ENCODE measurements at places on chromosomes 13 and 19. TPM values are rescaled to one million over a fixed set of nuclear protein-coding genes. Genes with fewer than 3 reads are reported as not detected.

GRCh38 chr13:48567515-48568369 lies 34.9 kb upstream of the RCBTB2 start:
- H3K4me3 ChIP-seq: no peak overlapping the region
- H3K36me3 ChIP-seq: no peaks in the 10 kb centered on the region
- no peak overlapping the region for H3K27ac ChIP-seq
- peaks cover 7% of the 10 kb centered on the region for H3K4me1 ChIP-seq
- no peak for DNase-seq

DNA sequence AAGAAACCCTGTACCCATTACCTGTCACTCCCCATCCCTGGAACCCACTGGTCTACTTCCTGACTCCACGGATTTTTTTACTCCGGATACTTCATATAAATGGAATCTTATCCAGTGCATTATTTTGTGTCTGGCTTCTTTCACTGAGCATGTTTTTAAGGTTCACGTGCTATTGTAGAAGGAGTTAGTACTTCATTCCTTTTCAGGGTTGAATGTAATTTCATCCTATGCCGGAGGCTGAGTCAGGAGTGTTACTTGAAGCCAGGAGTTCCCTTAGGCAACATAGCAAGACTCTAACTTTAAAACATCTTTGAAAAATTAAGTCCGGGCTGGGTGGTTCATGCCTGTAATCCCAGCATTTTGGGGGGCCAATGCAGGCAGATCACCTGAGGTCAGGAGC lies 17.9 kb upstream of the ELAVL1 start:
- H3K27ac ChIP-seq: no peak overlapping the region
- H3K4me3 ChIP-seq: no peak overlapping the region
- no peaks in the 10 kb centered on the region for H3K4me1 ChIP-seq
- DNase-seq: no peak

DNA sequence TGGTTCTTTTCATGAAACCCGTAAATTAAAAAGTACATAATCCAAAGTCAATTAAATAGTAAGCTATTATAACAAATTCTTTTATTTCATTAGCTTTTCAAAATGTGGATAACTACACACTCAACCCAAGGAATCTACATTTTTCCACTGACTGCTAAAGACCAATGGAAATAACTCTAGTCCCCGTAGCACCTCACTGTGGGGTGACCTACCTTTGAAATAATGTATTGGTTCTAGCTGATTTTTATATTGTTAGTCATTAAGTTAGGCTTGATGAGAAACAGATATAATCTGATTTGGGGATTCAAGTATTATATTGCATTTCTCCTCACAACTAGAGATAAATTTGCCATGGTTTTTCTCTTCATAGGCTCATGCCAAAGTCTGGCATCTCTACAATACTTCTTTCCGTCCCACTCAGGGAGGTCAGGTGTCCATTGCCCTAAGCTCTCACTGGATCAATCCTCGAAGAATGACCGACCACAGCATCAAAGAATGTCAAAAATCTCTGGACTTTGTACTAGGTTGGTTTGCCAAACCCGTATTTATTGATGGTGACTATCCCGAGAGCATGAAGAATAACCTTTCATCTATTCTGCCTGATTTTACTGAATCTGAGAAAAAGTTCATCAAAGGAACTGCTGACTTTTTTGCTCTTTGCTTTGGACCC lies 37.3 kb downstream of the KL start:
- H3K4me3 ChIP-seq: no peak overlapping the region
- no peak for DNase-seq
- H3K27ac ChIP-seq: no peak overlapping the region
- H3K4me1 ChIP-seq: peaks cover 17% of the 10 kb centered on the region

DNA sequence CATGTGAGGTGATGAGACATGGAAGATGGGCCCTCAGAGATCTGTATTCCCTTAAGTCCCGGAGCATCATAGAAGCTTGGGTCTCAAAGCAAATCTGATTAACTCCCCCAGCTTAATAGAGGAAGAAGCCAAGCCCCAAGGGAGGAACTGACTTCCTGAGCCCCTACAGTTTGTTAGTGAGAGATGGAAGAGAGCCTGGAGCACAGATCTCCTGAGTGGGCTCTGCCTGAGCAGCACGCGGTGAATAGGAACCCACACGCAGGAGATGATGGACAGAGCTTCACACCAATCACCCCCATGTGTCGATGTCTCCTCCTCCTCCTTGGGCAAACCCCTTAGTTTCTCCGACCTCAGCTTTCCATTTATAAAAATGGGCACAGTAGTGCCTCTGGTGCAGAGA lies 50.1 kb upstream of the ATP12A start:
- H3K27me3 ChIP-seq: no peaks in the 10 kb centered on the region
- peak overlapping the region; percentile 1 for H3K27ac ChIP-seq
- no peaks in the 10 kb centered on the region for H3K36me3 ChIP-seq
- peak; percentile 89 for DNase-seq
- no peak overlapping the region for H3K4me3 ChIP-seq

GRCh38 chr19:2457394-2458037 lies 757 bp upstream of the LMNB2 start:
- no peaks in the 10 kb centered on the region for H3K36me3 ChIP-seq
- no peak for DNase-seq
- peaks cover 25% of the 10 kb centered on the region for H3K4me1 ChIP-seq
- H3K27me3 ChIP-seq: no peaks in the 10 kb centered on the region

DNA sequence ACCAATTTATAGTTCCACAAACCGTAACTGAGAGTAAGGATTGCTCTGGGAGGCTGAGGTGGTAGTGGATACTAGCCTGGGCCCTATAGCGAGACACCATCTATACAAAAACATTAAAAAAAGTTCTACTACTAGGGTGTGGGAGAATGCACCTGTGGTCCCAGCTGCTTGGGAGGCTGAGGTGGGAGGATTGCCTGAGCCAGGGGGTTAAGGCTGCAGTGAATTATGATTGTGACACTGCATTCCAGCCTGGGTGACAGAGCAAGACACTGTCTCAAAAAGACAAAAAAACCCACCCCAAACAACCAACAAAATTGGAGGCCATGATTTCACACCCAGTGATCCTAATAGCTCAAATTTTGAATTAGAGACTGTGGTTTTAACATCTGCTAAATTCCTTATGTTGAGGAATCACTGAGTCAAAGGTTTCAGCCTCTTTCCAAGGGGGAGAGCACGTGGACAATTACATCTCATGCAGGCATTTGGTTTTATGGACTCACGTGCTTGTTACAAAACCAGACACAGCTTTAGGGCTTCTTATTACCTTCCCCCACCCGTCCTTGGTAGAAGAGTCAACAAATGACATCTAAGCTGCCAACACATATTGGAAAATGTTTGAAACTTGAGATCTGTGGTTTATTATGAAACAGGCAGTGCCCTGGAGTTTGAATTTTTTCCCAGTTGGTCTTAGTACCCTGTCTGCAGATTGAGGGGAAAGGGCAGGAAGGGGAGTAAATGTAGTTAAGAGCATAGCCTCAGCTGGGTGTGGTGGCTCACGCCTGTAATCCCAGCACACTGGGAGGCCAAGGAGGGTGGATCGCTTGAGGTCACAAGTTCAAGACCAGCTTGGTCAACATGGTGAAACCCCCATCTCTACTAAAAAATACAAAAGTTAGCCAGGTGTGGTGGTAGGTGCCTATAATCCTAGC lies 18.5 kb downstream of the CYP2A6 start:
- H3K4me1 ChIP-seq: no peaks in the 10 kb centered on the region
- H3K36me3 ChIP-seq: no peaks in the 10 kb centered on the region

DNA sequence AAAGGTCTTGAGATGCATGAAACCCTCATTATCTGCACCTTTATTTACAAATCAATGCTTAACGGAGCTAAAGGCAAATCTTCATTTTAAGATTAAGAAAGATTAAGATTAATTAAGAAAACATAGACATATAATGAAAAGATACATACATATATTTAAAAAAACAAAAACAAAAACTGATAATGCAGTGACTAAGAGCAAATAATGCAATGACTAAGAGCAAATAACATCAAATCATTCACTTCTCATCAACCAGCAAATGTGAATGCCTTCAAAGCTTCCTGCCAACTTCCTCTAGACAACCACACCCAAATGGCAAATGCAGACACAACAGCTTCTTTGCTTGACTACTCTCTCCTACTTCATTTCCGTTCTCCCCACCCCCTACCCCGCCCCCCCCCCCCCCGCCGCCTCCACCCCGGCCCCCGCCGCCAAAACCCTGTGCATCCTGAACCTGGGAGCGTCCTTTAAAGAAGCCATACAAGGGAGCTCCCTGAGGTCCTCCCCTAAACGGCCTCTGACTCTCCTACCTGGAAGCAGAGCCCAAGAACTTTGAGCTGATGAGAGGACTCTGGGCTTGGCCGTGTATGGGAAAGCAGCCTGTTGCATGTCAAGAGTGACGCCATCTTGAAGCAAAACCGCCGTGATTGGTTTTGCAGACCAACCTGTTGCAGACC lies 24.5 kb downstream of the TEX101 start:
- DNase-seq: peak; percentile 54
- H3K4me3 ChIP-seq: no peak overlapping the region
- H3K27ac ChIP-seq: no peak overlapping the region
- no peaks in the 10 kb centered on the region for H3K27me3 ChIP-seq
- no peaks in the 10 kb centered on the region for H3K36me3 ChIP-seq

Gene RUBCNL
- total RNA-seq: 110 TPM

DNA sequence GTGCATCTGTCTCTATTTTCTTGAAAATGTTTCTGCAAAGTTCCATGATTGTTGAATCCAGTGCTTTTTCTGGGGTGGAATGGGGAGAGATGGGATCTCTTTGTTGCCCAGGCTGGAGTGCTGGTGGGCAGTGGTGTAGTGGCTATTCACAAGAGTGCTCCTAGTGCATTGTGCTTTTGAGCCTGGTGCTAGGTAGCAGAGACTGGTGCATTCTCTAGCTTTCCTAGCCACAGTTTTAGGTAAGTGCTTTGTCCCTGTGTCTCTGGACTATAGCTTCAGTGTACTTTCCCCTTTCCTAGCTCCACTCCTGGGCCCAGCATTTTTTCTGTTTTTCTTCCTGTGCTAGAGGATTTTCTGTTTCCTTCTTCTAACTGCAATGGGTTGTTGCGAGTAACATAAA lies 825.6 kb downstream of the SLITRK6 start:
- DNase-seq: no peak
- H3K27ac ChIP-seq: no peak overlapping the region
- H3K4me1 ChIP-seq: peaks cover 2% of the 10 kb centered on the region
- H3K27me3 ChIP-seq: no peaks in the 10 kb centered on the region
- no peaks in the 10 kb centered on the region for H3K36me3 ChIP-seq

Gene BRCA2
- 47.2 TPM for total RNA-seq

DNA sequence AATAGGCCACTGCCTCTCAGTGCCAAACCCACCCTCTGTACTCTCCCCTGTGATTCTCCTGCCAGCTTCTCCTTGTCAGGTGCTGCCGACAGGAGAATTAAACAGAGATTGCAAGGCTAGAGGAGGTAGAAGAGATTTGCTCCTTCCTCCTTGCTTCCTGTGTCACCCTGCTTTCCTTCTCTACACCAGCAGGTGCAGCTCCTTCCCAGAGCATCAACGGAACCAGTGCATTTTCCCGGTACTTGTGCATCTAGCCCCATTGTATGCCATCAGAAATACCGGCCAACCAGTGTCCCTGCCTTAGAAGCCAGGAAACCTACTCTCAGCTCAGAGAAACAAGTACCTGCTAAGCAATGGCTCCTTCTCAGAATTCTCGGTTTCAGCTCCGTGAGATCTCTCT lies 253.2 kb downstream of the SUCLA2 start:
- no peak overlapping the region for H3K27ac ChIP-seq
- DNase-seq: no peak
- no peak overlapping the region for H3K4me3 ChIP-seq
- H3K27me3 ChIP-seq: peaks cover 25% of the 10 kb centered on the region
- H3K36me3 ChIP-seq: no peaks in the 10 kb centered on the region
- H3K4me1 ChIP-seq: no peaks in the 10 kb centered on the region

GRCh38 chr19:27774337-27774736 lies 1438.6 kb downstream of the UQCRFS1 start:
- H3K4me1 ChIP-seq: no peaks in the 10 kb centered on the region
- H3K36me3 ChIP-seq: no peaks in the 10 kb centered on the region
- no peak overlapping the region for H3K27ac ChIP-seq
- H3K27me3 ChIP-seq: no peaks in the 10 kb centered on the region
- no peak overlapping the region for H3K4me3 ChIP-seq

- H3K27me3 ChIP-seq: no peaks in the 10 kb centered on the region
- no peaks in the 10 kb centered on the region for H3K36me3 ChIP-seq
- H3K27ac ChIP-seq: no peak overlapping the region
- DNase-seq: no peak
Measured at GRCh38 chr13:50358231-50359040, 343.2 kb downstream of the KCNRG start.

Gene SGCG
- total RNA-seq: 0.88 TPM

Gene PABPC3
- total RNA-seq: not detected

GRCh38 chr13:43799191-43799590 lies 12.4 kb upstream of the ENOX1 start:
- H3K27me3 ChIP-seq: no peaks in the 10 kb centered on the region
- H3K4me3 ChIP-seq: no peak overlapping the region
- no peaks in the 10 kb centered on the region for H3K4me1 ChIP-seq
- no peaks in the 10 kb centered on the region for H3K36me3 ChIP-seq
- no peak overlapping the region for H3K27ac ChIP-seq
- DNase-seq: no peak

GRCh38 chr19:5990289-5990797 lies 12.4 kb upstream of the RANBP3 start:
- peak overlapping the region; percentile 31 for H3K4me3 ChIP-seq
- H3K27me3 ChIP-seq: no peaks in the 10 kb centered on the region
- H3K36me3 ChIP-seq: no peaks in the 10 kb centered on the region
- peak; percentile 64 for DNase-seq
- peaks cover 3% of the 10 kb centered on the region for H3K4me1 ChIP-seq
- H3K27ac ChIP-seq: peak overlapping the region; percentile 21

Gene LILRB5
- total RNA-seq: not detected

GRCh38 chr13:32791545-32792172 lies 205.4 kb downstream of the PDS5B start:
- no peaks in the 10 kb centered on the region for H3K4me1 ChIP-seq
- H3K27ac ChIP-seq: no peak overlapping the region
- no peaks in the 10 kb centered on the region for H3K27me3 ChIP-seq
- H3K36me3 ChIP-seq: no peaks in the 10 kb centered on the region
- DNase-seq: no peak

DNA sequence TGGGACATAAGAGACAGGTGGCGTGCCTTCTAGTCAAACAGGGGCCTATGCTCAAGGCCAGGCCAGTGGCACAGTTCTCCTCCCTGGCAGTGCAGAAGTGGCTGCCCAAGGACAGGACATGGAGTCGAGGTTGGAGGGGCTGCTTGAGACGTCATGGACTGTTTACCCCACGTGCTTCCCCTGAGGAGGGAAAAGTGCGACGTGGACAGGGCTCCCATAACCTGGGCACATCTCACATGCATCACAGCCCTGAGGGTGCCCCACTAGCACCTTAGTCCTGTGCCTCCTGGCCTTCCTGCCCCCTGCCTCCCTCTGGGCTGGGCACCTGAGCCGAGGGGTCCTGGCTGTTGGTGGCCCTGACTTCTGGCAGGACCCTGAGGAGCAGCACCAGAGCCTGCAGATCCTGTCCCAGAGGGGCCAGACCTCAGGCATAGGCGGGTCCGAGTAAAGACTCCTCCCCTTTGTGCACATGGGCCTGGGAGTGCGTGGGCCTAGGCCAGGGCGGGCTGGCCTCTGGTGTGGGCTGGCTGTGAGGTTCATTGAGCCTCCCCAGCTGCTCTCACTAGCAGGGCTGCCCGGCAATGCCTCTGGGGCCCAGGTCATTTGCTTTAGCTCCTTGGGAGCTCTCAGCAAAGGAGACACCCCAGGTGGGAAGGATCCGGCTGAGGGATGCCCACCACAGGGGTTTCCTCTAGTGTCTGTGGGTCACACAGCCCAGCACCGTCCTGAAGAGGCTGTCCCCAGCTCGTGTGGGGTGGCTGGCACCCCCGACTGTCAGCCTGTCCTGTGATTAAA lies 65.7 kb downstream of the CEBPG start:
- H3K27me3 ChIP-seq: no peaks in the 10 kb centered on the region
- peaks cover 27% of the 10 kb centered on the region for H3K4me1 ChIP-seq
- no peak overlapping the region for H3K4me3 ChIP-seq
- no peak for DNase-seq
- no peak overlapping the region for H3K27ac ChIP-seq

GRCh38 chr19:15701757-15702533 lies 25.9 kb upstream of the OR10H2 start:
- H3K36me3 ChIP-seq: no peaks in the 10 kb centered on the region
- peaks cover 3% of the 10 kb centered on the region for H3K27me3 ChIP-seq
